ENCODE measurements at places on chromosomes 12 and 14.

GRCh38 chr12:98456041-98456440, 59.3 kb upstream of the TMPO start:
- no peak for DNase-seq

GRCh38 chr12:75632442-75632841, 121.0 kb upstream of the KRR1 start:
- no peak for DNase-seq

GRCh38 chr12:81377771-81378170, 299.9 kb downstream of the ACSS3 start:
- DNase-seq = no peak

GRCh38 chr12:70721216-70721615, 84.0 kb upstream of the PTPRB start:
- DNase-seq = no peak

- DNase-seq = no peak
Observed at GRCh38 chr12:49616533-49617219, 6.7 kb upstream of the PRPF40B start.

DNA sequence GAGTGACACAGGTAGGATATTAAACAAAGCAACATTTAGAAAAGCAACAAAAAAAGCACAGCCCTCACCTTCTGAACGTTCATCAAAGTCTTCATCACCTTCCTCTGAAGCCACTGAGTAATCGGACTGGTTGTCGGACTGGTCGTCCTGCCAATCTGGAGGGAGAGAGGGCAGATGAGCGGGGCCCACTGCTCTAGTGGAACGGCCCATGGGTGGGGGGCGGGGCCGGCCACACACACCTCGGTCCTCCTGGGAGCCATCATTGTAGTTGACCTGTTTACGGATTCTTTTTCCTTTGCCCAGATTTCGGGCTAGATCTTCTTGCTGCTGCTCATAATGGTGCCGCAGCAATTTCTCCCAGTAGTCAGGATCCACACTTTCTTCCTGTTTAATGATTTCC, 14.9 kb upstream of the NOP2 start:
- DNase-seq = no peak

- no peak for DNase-seq
Observed at GRCh38 chr12:46263140-46264016, 5.5 kb downstream of the SLC38A1 start.
